ENCODE measurements at places on chromosomes 2 and 18.

- DNase-seq: no peak
Measured at GRCh38 chr2:102435741-102436140, 12.8 kb downstream of the IL18RAP start.

DNA sequence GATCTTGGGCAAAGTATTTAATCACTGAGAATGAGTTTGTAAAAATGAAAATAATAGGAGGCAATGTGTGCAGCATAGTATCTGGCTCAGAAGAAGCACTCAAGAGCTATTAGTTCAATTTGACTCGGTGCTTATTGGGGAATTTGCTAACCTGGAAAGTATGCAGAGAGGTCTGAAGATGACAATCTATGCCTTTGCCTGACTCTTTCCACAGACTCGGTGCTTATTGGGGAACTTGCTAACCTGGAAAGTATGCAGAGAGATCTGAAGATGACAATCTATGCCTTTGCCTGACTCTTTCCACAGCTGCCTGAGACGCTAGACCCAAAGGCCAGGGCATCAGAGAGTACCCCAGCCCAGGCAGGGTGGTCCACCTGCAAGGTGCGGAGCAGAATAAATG is 12.2 kb upstream of the SH3BP4 start:
- no peak for DNase-seq

DNA sequence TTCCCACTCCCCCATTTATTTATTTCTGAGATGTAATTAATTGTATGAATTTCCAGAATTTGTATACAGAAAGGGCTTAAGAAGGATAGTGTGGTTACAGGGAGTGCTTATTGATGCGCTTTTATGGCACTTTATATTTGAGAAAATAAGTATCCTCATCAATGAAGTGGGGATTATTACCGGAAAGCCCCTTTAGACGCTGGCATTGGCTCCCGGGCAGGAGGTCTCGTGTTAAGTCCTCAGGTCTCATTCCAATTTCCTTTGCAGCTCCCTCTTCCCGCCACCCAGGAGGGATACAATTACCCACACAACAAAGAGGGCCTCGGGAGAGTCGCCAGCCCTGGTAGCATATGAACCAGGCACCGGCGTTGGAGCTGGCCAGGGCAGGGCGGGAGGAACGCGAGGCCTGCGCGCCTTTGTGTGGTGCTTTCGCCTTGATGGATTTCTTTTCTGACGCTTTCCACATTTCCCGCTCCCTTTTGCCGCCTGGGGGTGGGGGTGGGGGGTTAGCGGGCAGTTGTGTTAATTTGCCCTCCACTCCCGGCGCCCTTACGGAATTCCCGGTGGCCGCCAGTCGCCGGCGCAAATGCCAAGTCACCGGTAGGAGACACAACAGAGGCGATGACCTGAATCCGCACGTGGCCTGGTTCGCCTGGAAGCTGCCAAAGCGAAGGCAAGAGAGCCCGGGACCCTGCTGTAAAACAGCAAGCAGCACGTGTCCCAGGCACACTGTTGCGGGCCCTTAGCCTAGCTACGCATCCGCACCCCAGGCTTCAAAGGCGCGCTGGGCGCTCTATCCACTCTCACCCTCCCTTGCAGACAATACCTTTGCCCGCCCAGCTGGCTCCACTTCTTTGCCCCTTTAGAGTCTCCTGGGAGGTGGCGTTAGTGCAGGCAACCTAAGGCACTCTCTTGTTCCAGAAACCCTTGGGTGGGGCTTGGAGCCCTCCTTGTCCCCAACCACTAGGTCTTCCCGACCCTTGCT is 3.3 kb downstream of the GAD1 start:
- no peak for DNase-seq

GRCh38 chr18:11125492-11126315 is 23.7 kb downstream of the PIEZO2 start:
- no peak for DNase-seq

All from activated B cell treated with CpG ODN at 0.5 μM for 24 hours (primary cell).